Ecto neural progenitor cell (in vitro differentiated cells): ENCODE measurements at places on chromosomes 16 and 17.

- DNase-seq: no peak
These were observed 2.1 kb upstream of the STX4 start for GRCh38 chr16:31031276-31031675.

GRCh38 chr17:80285237-80285920 is 24.7 kb downstream of the RNF213 start:
- DNase-seq: no peak

DNA sequence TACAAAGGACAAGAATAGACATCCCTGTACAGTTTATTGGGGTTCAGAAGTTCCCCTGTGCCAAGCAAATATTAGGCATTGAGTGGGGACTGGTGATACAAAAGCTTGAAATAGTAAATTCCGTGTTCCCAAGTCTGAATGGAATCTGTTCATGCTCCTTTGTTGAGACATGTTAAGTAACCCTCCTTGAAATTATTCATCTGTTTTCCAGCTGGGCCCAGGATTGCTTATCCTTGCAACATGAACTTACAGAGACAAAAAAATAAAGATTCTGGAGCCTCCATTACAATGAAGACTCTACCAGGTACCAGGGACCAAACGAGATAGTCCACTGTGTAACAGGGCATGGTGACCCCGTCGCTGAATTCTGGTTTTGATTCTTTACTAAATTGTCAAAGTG is 6.1 kb upstream of the CCL8 start:
- DNase-seq: no peak

- DNase-seq: no peak
These were observed 9.9 kb downstream of the TSPOAP1 start for GRCh38 chr17:58318627-58319172.

GRCh38 chr17:54985476-54985875 is 16.9 kb downstream of the STXBP4 start:
- DNase-seq: no peak

- DNase-seq: no peak
These were observed 773 bp upstream of the NETO2 start for GRCh38 chr16:47144559-47144877.

GRCh38 chr17:17376362-17376761 is 73.2 kb downstream of the NT5M start:
- DNase-seq: no peak

DNA sequence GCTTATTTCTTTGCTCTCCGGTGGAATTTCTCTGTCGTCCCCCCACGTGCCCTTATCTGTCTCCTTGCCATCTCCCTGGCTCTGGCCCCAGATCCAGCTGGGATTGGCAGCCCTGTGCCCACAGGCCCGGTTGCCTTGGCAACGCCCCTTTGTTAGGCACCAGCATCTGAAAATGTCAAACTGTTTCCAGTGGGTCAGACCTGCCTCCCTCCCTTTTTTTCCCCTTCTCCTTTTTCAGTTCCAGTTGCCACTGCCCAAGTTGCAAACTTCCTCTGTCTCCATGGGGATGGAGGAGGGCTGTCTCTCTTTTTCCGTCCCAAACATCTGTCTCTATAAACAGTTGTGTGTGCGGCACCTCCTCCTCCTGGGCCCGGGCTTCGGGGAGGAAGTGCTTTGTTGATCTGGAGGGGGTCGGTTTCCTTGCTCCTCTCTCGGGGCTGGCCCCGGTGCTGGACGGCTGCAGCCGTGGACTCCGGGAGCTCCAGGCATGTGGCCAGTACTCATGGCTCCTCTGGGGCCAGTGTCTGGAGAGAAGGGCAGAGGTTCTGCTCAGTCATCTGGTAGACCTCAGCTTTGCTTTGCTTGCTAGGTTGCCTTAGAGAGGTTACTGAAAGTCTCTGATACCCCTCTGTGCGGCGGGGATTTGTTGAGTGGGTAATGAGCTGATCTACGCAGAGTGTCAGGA is 35.3 kb downstream of the SOCS3 start:
- no peak for DNase-seq

- DNase-seq: no peak
These were observed 10.1 kb downstream of the LITAF start for GRCh38 chr16:11576427-11577289.

DNA sequence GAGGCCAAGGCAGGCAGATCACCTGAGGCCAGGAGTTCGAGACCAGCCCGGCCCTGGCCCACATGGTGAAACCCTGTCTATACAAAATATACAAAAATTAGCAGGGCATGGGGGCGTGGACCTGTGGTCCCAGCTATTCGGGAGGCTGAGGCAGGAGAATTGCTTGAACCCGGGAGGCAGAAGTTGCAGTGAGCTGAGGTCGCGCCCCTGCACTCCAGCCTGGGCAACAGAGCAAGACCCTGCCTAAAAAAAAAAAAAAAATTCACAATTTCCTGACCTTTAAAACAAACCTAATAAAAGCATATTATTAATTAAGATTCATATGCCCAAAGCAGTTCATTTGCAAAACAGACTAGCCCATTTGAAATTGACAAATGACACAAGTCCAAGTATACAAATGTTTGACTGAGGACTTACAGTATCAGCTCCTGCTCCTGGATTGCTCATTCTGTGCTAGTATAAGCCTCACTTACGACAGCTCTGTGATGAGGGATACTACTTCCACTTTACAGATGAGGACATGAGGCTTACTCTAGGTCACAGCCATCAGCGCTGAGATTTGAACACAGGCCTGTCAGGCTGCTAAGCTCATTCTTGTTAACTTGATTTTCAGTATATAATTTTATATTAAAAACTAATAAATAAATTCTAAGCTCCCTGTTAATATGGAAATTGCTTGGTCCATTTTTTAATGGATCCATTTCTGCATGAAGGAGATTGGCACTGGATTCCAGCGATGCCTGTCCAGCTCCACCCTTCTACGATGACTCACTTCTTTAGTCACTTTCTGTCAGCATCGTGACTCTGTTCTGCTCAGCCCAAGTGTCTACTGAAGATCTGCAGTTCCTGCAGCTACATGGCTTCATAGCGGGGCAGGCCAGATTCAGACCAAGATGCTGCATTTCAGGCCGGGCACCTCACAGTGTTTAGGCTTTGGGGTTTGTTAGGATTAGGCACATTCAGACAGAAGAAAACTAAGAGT is 88.2 kb downstream of the WDR59 start:
- no peak for DNase-seq

GRCh38 chr16:21100447-21100846 is 50.2 kb downstream of the DNAH3 start:
- no peak for DNase-seq

- no peak for DNase-seq
These were observed 115.7 kb downstream of the MRM1 start for GRCh38 chr17:36717088-36717487.

GRCh38 chr16:13873835-13874438 is 46.0 kb upstream of the ERCC4 start:
- DNase-seq: peak; percentile 60
